ENCODE measurements at places on chromosomes 6 and 20. TPM values are rescaled to one million over a fixed set of nuclear protein-coding genes. Genes with fewer than 3 reads are reported as not detected.

MOG gene
- total RNA-seq, result 0.50 TPM

- DNase-seq, result no peak
These were observed 157.8 kb downstream of the SYCP2 start for GRCh38 chr20:59775687-59776055.

DNA sequence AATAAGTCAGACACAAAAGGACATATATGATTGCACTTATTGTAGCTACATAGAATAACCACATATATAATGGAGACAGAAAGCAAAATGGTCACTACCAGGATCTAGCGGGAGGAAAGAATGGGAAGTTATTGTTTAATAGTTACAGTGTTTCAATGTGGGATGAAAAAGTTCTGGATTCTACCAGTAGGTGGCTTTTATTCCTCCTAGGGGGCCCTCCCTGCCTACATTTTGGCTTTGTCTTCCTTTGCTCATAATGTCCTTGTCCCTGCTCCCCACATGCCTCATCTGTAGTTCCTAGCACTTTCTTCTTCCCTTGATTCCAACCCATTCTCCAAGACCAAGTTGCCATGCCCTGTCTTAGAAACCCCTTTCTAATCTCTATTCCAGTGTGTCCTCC, 16.3 kb downstream of the ZNF133 start:
- no peak for DNase-seq

SIRPB2 gene
- 0.74 TPM for total RNA-seq

HSPA12B gene
- 35.7 TPM for total RNA-seq

- no peak for DNase-seq
These were observed 20.2 kb downstream of the RAMACL start for GRCh38 chr6:166566026-166567011.

PTGIS gene
- 11.9 TPM for total RNA-seq

DNA sequence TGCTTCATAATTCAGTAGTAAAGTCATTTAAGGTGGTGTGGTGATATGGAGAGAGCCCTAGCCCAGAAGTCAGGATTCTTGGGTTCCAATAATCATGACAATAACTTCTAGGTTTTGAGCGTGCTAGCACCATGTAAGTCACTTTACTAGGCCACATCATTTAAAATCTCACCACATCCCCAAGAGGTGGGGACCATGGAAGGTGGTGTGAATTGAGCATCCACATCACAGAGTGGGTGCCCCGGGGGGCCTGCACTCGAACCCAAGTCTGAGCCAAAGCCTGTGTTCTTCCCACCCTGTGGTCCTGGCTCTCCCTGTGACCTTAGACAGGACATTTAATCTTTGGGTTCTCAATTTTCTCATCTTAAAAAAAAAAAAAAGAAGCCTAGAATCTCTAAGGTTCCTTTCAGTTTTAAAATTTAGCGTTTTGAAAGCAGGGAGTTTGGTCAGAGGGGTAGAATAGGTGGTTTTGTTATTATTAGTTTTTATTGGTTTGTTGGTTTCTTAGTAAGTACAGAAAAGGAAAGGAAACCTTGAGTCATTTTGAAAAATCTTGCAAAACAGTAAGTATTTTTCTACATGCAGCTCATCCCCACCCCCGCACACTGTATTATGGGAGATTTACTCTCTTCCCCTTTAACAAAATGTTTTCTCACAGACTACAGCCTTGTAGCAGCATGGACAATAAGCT, 26.4 kb downstream of the ARMC2 start:
- no peak for DNase-seq

DNA sequence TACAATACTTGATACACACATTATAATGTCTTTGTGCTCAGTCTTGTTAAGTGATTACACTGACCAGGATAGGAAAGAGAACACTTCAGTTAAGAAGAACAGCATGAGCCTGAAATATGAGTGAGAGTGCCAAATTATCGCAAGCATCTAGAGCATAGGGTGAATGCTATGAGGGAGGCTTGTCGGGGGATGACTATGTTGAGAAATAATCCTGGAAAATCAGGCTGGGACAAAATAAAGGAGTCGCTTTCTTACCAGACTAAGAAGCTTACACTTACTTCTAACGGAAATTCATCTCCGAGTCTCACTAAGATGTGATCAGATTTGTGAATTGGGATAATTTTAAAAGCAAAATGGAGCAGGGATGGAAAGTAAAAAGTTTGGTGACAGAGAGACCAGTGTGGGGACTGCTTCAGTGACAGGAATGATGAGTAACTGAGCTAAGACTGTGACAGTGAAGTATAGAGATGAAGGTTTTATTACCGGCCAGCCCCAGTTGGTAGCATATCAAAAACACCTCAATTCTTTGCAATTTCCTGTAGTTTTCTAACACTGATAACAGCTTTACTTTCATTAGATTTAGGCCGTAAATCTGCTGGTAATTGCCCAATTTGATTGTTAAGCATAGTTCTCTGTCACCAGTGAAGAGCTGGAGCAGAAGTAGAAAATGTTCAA, 48.4 kb upstream of the DEFB112 start:
- DNase-seq, result no peak

DNA sequence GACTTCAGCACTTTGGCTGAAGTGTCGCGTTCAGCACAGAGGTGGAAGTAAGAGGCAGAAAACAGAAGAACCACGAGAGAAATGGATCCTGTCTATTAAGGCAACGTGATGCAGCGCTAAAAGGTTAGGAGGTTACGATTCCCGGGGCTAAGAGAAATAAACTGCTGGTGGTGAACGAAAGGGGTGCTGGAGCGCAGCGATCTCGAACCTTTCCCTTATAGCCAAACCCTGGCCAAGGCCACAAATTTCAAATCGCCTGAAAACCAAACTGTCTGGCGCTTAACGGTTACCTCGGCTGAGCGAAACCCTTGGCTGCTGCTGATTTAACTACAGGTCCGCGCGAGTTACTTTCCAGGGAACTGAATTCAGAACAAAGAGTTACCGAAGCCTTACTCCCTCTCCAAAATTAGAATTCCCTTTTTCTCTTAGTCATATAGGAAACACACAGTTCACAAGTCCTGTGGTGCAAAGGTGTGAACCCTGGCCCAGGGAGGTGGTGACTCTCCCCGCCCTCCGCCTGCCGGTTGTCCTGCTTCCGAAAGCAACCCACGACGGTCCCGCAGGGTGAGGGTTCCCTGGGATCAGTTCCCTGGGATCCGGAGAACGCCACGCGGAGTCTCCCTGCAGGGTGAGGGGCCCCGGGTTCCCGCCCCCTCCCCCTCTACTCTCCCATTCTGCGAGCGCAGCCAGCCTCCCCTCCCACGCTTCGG, 1.3 kb upstream of the SLC35D3 start:
- no peak for DNase-seq

GRCh38 chr6:145044641-145045246, 690.6 kb downstream of the EPM2A start:
- DNase-seq, result no peak

DNA sequence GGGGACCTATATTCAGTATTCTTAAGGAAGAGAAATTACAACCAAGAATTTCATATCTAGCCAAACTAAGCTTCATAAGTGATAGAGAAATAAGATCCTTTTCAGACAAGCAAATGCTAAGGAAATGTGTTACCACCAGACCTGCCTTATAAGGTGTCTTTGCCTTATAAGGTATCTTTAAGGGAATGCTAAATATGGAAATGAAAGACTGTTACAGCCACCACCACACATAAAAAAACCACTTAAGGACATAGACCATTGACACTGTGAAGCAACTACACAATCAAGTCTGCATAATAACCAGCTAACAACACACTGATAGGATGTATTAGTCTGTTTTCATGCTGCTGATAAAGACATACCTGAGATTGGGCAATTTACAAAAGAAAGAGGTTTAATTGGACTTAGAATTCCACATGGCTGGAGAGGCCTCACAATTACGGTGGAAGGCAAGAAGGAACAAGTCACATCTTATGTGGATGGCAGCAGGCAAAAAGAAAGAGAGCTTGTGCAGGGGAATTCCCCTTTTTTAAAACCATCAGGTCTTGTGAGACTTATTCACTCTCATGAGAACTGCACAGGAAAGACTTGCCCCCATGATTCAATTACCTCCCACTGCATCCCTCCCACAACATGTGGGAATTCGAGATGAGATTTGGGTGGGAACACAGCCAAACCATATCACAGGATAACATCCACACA, 119.2 kb upstream of the LAMA2 start:
- DNase-seq, result no peak

- DNase-seq, result no peak
These were observed 4.9 kb downstream of the ELMO2 start for GRCh38 chr20:46401478-46401860.

PRR18 gene
- not detected for total RNA-seq

DNA sequence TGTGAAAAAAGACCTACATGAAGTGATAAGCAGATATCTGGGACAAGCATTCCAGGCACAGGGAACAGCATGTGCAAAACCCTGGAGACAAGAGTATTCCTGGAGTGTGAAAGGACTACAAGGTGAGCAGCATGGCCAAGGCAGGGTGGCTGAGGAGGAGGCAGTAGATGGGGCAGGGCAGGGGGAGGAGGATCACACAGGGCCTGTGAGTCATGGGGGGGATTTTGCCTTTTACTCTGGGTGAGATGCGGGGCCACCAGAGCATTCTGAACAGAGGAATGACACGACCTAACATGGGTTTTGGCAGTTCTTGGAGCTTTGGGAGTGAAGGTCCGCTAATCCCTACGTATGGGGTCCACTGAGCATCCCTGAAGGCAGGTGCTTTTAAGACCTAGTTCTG, 69.8 kb upstream of the CCN6 start:
- DNase-seq, result no peak

- DNase-seq, result no peak
These were observed 225.5 kb downstream of the EYA4 start for GRCh38 chr6:133466680-133467079.

- no peak for DNase-seq
These were observed 50.4 kb downstream of the HMGCLL1 start for GRCh38 chr6:55528624-55529023.

DNA sequence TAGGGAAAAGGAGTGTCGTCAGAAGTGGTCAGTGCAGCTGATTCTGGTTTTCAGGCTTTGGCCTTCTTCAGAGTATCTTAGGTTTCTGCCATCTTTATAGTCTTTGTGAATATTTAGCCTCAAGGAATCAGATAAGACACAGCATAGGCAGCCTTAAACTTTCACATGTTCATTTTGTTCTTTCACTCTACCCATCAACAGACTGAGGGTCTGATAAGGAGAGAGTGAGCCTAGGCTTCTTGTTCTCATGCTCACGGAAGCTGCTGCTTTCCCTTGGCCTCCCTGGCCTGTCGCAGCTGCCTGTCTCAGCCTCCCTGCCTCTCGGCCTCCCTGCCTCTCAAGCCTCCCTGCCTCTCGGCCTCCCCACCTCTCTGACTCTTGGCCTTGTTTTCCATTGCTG, 20.1 kb downstream of the RTF2 start:
- no peak for DNase-seq
